ENCODE measurements at places on chromosomes 3 and 15.

DNA sequence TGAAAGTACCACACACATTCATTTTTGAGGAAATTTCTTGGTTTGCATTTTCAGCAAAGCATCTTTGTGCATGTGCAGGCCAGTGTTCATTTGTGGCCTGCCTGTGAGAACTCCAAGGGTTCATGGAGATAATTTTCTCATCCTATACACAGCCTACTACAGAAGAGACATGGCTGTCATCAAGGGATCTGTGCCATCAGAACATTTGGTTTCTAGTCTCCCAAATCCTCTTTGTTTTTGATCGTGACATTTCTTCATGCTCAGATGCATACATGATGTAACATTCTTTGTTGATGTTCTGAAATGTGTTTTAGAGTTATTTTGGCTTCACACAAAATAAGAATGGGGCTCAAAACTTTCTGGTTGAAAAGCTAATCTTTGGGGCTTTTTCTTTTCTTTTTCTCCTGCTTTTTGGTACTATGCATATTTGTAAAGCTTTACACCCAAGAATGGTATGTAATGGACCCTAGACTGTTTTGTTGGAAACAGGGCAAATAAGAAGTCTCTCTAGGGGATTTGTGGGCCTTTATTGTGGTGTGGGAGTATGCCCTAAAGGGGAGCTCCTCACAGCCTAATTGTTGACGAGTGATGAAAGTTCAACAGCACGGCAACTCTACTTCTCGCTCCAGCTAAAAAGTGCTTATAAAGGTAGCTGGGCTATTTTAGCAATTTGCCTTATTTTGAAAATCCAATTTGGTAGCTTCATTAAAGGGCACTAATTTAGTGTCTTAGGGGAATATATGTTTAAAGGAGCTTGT lies 3.2 kb upstream of the ARPP21 start:
- no peak for DNase-seq

- no peak for DNase-seq
These were observed 119.5 kb downstream of the RPL22L1 start for GRCh38 chr3:170750478-170750830.

DNA sequence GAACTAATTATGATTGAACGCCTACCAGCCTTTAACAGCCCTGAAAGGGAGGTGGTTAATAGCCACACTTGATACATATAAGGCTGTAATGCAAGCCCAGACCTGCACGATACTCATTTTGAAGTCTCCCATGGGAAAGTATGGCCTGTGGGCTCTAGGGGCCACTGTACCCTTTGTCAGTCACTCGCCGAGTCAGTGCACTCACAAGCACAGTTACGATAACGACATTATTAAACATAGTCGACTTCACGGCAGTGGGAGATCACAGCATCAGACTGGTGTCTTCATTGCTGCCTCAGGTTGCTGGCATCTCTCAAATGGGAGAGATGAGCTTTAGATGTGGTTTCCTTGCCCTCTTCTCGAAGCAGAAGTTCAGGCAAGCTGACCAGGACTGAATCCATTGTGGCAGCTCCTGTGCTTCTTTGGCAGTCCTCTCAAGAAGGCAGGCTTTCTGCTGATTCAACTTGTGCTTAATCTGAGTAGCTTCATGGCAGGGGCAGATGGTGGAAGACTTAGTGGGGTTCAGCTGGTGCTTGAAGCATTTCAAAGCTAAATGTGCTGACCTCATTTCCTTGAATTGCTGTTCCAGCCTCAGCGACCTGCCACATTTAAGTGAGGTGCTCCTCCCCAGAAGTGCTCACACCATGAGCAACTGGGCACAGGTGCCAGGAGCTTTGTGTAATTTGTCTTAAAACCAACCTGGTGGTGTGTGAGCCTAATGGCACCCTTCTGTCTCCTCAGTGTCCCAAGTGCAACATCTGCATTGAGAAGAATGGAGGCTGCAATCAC lies 15.8 kb upstream of the P4HTM start:
- DNase-seq: no peak

GRCh38 chr3:182794455-182795388 lies 1.4 kb downstream of the ATP11B start:
- no peak for DNase-seq

DNA sequence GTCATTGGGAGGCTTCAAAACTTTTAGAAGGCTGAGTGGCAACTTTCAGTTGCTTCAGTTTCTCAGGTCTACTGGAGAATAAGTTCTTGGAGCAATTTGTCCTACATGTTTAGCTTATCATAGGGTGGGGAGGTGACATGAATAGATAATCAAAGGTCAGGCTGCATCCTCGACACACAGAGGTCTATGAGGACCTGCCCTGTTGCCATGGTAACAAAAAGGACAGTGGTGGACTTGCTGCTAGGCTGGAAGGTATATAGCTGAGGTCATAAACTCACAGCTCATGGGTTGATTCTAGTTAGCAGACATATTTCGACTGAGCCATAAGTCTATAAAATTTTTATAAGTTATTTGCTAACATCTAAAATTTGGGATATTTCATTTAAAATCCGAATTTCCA lies 267.0 kb downstream of the THRB start:
- no peak for DNase-seq

- DNase-seq: no peak
These were observed 107.8 kb downstream of the MBNL1 start for GRCh38 chr3:152376351-152377183.

DNA sequence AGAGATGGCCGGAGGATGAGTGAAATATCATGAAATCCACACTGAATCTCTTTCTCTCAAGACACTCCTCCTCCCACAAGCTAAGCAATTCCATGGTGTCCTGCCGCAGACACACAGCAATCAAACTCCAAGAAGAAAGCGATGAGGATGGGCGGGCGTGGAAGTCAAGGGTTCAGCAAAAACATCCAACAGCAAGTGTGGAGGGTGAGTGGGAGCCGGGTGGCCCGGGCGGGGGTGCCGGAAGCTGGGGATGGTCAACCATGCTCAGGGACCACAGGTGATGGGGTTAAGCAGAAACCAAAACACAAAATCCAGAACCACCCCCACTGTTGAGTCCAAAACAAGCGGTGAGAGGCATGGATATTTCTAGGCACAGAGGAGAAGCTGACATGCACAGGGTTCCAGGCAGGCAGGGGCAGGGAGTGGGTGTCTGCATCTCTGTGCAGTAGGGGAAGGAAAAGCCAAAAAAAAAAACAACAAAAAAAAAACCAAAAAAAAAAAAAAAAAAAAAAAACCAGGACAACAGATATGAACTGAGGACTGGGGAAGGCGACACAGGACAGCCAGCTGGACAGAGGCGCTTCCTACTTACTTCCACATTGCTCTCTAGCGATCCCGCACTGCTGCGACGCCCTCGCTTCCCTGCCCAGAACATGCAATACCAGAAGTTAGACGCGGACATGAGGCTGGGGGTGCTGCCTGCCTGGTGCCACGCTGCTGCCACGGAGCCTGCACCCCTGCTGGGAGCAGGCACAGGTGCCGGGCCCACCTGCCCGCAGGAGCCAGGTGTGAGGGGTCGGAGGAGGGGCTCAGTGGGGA lies 61.0 kb upstream of the RPL32 start:
- DNase-seq: no peak

DNA sequence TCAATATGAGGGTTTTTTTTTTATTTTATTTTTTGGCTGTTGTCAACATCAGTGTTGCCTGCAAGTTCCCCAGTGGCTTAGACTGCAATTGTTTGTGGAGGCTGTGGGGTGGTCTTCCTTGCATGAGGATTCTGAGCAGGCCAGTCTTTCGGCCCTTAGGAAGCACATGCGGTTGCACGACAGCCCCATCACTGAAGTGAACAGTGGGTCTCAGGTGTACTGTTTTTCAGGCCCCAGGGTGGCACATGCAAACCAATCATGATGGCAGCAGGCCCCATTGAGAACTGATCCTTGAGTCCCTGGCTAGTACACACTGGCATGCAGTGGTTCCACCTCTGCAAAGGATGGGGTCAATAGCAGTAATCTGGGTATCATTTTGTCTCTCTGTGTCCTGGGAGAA lies 768.7 kb downstream of the EPHA3 start:
- no peak for DNase-seq

DNA sequence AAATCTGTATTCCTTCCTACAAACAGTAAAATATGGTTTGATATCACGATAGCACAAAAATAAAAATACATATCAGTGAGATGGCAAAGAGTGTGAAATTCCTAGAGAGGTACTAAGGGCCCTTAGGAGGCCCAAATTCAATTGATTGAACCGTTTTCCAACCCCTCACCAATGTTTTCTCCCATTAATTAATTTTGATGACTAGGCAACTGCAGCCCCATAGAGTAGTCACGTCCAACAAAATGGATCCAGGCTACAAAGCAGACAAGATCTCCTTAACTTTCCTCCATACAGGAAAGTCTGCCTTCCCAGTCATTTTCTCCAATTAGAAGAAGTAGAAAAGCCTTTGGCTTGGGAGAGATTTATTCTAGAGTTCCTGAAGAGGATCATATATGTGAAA lies 193.9 kb downstream of the PLOD2 start:
- DNase-seq: no peak

GRCh38 chr3:126277629-126278378 lies 79.4 kb downstream of the KLF15 start:
- no peak for DNase-seq

- DNase-seq: no peak
These were observed 123.1 kb downstream of the ZNF609 start for GRCh38 chr15:64583519-64583918.

All from stimulated activated CD4-positive, alpha-beta T cell treated with anti-CD3 and anti-CD28 coated beads, Interleukin-4, amount 100 ng/mL, for 4 hours (primary cell).